ENCODE measurements at places on chromosomes 12 and 14. TPM values are rescaled to one million over a fixed set of nuclear protein-coding genes. Genes with fewer than 3 reads are reported as not detected.

GRCh38 chr14:68538639-68539038, 254.2 kb downstream of the ZFP36L1 start:
- H3K27me3 ChIP-seq: no peaks in the 10 kb centered on the region
- H3K36me3 ChIP-seq: no peaks in the 10 kb centered on the region
- peak overlapping the region; percentile 70 for H3K27ac ChIP-seq

DNA sequence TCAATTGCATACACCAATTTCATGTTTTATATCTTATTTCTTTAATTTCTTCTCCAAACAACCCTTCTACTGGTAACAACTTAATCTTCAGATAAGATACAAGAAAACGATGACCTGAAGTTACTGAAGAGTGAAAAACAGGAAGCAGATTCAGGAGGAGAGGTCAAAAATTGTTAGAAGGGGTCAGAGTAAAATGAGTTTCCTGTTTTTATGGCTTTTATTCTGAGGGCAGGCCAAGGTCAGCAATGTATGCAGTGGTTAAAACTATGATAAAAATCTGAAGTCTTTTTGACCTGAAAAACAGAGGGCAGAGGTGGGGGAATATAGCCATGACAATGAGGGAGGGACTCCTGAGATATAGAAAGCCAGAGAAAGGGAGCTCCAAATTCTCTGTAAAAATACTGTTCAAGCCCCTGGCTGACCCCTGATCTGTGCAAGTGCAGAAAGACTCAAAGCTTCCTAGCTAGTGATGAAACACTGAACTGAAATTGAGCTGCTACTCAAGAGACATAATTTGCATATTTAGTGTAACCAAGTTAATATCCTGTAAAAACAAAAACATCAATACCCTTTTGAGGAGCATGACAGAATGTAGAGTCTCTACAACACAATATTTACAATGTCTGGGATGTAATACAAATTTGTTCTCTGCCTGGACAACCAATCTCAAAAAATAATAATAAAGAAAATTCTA, 514.3 kb upstream of the SEL1L start:
- no peak overlapping the region for H3K4me3 ChIP-seq
- no peaks in the 10 kb centered on the region for H3K4me1 ChIP-seq
- H3K36me3 ChIP-seq: no peaks in the 10 kb centered on the region

GRCh38 chr14:84225268-84225667, 1304.7 kb upstream of the FLRT2 start:
- DNase-seq: no peak
- H3K27me3 ChIP-seq: no peaks in the 10 kb centered on the region
- H3K36me3 ChIP-seq: no peaks in the 10 kb centered on the region
- H3K4me3 ChIP-seq: no peak overlapping the region

DNA sequence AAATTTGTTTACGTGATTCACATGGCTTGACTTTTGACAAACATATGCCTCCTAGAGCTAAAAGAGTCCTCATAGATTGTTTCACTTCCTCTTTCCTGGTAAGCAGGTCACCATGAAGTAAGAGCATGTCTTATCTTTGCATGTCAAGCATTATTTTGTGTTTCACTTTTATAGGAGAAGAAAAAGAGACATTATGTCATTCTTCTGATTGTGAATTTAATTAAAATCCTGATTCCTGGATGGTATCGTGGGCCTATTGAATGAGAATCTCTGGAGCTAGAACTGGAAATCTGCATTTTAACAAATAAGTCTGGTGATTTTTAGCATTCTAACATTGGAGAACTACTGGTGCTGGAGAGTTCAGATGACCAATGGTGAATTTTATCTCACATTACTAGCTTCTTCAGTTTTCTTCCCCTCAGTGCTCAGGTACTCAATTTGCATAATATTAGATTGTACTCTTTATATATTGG, 218.6 kb upstream of the ATP2B1 start:
- no peak overlapping the region for H3K27ac ChIP-seq
- no peaks in the 10 kb centered on the region for H3K4me1 ChIP-seq
- H3K36me3 ChIP-seq: no peaks in the 10 kb centered on the region
- no peak overlapping the region for H3K4me3 ChIP-seq
- no peak for DNase-seq

DNA sequence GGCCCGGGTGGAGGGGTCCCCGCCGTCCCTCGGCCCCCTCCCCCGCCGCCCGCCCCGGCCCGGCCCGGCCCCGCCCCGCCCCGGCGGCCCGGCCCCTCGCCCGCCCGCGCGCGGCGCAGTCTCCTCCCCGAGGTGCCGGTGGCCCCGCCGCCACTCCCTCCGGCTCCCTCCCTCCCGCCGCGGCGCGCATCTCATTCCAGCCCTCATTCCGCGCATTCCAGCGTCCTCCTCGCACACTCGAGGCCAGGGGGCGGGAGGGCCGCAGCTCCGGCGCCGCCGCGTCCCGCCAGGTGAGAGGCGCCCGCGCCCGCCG, at the start of gene TEAD4:
Gene TEAD4, plus strand, starts transcription at position 206 of the 313 bp plus-strand sequence.
- no peaks in the 10 kb centered on the region for H3K36me3 ChIP-seq
- peak within 1 kb of the TSS; percentile 76 for H3K4me3 ChIP-seq

DNA sequence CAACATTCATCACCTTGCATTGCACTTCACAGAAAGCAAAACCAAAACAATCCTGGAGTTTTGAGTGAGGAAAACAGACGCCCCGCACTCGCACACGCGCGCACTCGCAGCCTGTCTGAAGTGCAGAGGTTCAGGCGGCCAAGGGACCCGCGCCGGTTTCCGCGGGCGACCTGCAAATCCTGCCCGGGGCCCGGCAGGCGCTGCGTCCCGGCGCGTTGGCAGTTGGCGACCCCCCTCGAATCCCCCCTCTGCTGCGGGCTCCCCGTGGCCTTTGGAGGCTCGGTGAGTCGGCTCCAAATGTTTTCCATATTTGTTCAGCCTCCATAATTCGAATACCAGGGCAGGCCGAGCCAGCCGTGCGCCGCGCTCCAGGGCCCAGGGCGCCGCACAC, at the start of gene SSPN:
Gene SSPN, plus strand, starts transcription at position 324 of the 391 bp plus-strand sequence. CDS start 100 bp downstream, outside the sequence.
- peak within 1 kb of the TSS; percentile 82 for H3K4me3 ChIP-seq
- peaks cover 28% of the 10 kb centered on the region for H3K4me1 ChIP-seq
- no peaks in the 10 kb centered on the region for H3K36me3 ChIP-seq
- peak within 1 kb of the TSS; percentile 89 for H3K27ac ChIP-seq

DNA sequence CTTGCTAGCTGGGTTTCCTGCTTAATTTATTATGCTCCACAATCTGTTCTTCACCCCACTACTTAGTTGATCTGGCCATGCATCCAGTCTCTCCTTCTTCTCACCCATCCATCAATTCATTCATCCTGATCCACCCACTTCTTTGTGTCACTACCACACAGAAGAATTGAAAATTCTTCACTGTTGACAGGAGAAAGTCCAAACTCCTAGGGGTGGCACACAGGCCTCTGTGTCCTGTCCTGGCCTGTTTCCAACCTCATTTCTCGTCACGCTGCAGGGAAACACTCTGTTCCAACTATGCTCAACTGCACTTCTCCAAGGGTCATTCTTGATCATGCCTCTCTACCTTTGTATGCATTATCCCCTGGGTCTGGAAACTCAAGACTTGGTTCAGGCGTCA, 10.6 kb upstream of the KRT83 start:
- no peak overlapping the region for H3K27ac ChIP-seq
- H3K4me1 ChIP-seq: no peaks in the 10 kb centered on the region
- no peak overlapping the region for H3K4me3 ChIP-seq
- no peaks in the 10 kb centered on the region for H3K36me3 ChIP-seq

DNA sequence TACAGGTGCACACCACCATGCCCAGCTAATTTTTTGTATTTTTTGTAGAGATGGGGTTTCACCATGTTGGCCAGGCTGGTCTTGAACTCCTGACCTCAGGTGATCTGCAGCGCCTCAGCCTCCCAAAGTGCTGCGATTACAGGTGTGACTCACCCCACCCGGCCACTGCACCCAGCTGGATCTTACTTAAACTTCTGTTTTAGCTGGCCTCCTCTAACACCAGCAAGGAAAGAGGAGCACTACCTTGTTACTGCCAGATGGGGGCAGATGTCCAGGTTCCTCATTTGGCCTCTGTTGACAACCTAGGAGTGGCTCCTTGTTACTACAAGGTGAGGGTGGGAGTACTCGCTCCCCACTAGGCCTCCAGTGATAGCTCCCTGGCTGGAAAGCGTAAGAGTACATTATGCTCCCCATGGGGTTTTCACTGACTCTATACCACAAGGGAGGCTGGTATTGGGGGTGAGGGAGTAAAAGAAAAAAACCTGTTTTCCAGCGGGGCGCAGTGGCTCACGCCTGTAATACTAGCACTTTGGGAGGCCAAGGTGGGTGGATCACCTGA, 13.2 kb upstream of the ARF6 start:
- no peaks in the 10 kb centered on the region for H3K4me1 ChIP-seq
- DNase-seq: no peak
- no peak overlapping the region for H3K4me3 ChIP-seq
- H3K36me3 ChIP-seq: no peaks in the 10 kb centered on the region

DNA sequence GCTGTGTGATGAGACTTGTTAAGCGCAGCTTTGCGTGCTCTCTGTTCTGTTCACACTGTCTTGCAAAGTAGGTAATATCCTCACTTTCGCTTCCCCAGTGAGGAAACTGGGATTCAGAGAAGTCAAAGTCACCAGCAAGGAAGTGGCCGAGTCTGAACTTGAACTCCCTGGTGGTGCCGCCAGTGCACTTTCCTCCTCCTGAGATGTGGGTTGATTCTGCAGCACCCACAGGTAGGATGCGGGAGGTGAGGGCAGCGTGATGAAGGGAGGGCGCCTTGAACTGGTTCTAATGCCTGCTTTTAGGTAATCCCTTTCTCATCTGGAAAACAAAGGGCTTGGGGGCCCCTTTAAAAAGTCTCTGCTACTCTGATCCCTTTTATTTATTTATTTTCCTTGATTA, 54.9 kb upstream of the IGF1 start:
- H3K4me3 ChIP-seq: no peak overlapping the region
- DNase-seq: no peak
- H3K27ac ChIP-seq: no peak overlapping the region
- no peaks in the 10 kb centered on the region for H3K4me1 ChIP-seq
- no peaks in the 10 kb centered on the region for H3K36me3 ChIP-seq

DNA sequence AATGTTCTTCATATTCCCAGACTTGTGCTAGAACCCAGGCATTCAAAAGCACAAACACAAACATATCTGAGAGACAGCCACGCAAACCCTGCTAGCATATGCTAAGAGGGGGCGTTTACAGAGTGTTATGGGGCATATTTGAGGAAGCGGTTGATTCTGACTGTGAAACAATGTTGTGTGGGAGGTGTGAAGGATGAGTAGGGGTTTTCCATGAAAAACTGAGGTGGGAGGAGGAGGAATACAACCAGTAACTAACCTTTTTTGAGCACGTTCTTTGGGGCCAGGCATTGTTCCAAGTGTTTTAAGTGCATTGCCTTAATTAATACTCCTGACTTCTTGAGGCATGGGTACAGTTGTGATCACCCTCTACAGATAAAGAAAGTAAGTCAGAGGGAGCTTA, 499.5 kb downstream of the AACS start:
- H3K27me3 ChIP-seq: no peaks in the 10 kb centered on the region
- H3K27ac ChIP-seq: no peak overlapping the region
- no peak overlapping the region for H3K4me3 ChIP-seq

DNA sequence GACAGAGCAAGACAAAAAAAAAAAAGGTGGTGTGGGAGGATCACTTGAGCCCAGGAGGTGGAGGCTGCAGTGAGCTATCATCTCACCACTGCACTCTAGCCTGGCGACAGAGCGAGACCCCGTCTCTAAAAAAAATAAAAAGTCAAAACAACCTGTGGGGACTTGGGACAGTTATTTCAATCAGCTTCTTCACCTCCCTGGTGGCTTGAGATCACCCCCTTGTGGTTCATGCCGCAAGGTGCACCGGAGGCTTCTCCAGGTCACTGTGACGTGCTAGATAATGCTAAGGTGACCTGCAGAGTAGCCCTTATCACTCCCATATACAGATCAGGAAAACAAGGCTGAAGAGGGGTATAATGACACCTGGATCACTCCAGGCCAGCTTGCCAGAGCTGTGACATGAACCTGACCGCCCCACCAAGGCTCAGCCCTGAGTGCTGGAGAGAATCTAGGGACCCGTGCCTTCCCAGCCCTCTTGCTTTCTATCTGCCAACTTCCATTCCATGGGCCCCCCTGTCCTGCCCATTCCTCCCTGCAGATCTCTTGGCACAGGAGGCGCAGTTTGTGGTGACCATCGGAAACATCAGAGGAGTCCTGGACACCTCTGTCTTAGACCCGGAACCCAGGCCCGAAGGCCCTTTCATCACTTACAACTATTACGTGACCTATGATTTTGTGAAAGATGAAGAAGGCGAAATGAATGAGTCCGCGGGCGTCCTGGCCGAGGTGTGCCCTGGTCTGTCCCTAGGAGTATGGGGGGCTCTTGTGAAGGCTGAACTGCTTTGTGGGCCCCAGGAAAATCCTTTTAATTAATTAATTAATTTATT, 8.1 kb downstream of the LRRC43 start:
- H3K27ac ChIP-seq: no peak overlapping the region
- H3K4me1 ChIP-seq: no peaks in the 10 kb centered on the region
- DNase-seq: peak; percentile 80
- no peaks in the 10 kb centered on the region for H3K36me3 ChIP-seq
- H3K4me3 ChIP-seq: no peak overlapping the region

DNA sequence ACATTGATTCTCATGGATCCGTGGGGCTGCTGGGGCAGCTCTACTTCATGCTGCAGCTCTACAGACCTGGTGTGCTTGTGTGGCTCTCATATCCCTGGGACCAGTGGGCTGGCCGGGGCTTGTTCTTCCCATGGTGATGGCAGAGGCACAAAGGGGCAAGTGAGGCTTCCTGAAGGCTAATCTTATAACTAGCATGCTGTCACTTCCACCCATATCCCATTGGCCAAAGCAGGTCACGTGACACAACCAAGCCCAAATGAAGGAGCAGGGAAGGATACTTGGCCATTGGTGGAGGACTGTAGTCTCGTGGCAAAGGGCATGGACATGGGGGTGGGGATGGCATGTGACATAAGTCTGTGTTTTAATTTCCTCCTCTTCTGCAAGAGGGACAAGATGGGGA, 9.9 kb downstream of the PLBD2 start:
- H3K4me1 ChIP-seq: peaks cover 18% of the 10 kb centered on the region
- no peak for DNase-seq
- H3K27me3 ChIP-seq: no peaks in the 10 kb centered on the region
- H3K36me3 ChIP-seq: peaks cover 35% of the 10 kb centered on the region
- no peak overlapping the region for H3K27ac ChIP-seq
- no peak overlapping the region for H3K4me3 ChIP-seq

DNA sequence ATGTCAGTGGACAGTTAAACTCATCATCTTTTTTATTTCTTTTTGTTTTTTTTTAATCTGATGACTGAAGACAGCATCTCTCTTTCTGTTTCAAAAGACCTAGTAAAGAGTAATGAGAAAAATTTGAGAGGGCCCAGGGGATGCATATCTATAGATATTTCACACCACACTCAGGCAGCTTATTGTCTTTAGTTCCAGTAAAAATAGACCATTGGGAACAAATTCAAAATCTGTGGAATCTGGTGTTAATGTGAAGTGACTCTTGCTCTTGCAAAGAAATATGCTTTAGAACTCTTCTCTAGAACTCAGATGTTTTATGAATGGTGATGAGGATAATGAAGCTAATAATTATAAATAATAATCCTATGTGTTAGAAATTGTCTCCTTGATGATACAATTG, 214.5 kb upstream of the ATP2B1 start:
- no peaks in the 10 kb centered on the region for H3K27me3 ChIP-seq
- H3K36me3 ChIP-seq: no peaks in the 10 kb centered on the region
- H3K27ac ChIP-seq: no peak overlapping the region

The PPM1H gene
- 3.3 TPM for total RNA-seq

The DHRS2 gene
- total RNA-seq: not detected

The WNT5B gene
- total RNA-seq: 4.8 TPM

The LRRK2 gene
- total RNA-seq: 6.8 TPM

The MAP3K9 gene
- 2.1 TPM for total RNA-seq

The BEST3 gene
- 141 TPM for total RNA-seq

The C12orf50 gene
- 0.20 TPM for total RNA-seq

The PLEKHG7 gene
- total RNA-seq: not detected

The GNG2 gene
- total RNA-seq: 4.3 TPM
